NCI-H1436 (cell line): ENCODE measurements at places on chromosomes 6 and 20.

GRCh38 chr6:35190306-35190705 is 23.4 kb upstream of the SCUBE3 start:
- DNase-seq: no peak

GRCh38 chr6:144782634-144783033 is 497.5 kb downstream of the UTRN start:
- DNase-seq: no peak

DNA sequence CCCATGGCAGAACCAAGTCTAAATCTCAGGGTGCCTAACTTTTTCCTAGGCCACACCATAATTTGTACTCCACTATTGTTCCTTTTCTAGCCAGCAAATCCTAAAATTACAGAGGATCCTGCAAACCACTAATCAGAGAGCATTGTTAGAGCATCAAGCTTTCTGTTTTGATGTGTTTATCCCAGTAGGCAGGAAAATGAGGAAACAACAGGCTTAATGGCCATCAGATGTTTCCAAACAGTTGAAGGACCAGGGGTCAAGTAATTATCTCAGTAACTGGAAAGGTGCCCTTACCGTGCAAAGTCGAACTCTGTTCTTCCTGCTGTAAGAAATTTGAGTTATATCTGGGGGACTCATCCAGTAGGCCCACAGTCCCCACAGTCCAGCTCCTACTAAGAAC is 58.7 kb downstream of the RALY start:
- DNase-seq: no peak

DNA sequence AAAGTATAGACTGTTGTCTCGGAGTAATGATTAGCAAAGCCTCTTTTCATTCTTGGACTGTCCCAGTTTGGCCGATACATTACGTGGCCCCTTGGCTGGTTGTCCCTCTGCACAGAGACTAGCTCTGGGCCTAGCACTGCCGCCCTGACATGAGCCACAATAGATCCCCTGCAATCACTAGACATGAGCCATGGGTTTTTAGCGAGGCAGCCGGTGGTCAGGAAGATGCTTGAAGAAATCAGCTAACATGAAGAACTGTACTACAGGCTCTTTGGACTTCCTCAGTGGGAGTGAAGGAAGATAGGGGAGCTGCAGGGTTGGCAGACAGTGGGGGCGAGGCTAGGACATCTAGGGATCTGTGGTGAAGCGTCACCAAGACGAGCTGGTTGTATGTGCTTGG is 11.0 kb downstream of the DUSP22 start:
- DNase-seq: no peak

- DNase-seq: no peak
Observed at GRCh38 chr6:56279331-56280080, 32.1 kb upstream of the COL21A1 start.

- peak; percentile 13 for DNase-seq
Observed at GRCh38 chr6:53651205-53651763, 14.3 kb downstream of the KLHL31 start.

DNA sequence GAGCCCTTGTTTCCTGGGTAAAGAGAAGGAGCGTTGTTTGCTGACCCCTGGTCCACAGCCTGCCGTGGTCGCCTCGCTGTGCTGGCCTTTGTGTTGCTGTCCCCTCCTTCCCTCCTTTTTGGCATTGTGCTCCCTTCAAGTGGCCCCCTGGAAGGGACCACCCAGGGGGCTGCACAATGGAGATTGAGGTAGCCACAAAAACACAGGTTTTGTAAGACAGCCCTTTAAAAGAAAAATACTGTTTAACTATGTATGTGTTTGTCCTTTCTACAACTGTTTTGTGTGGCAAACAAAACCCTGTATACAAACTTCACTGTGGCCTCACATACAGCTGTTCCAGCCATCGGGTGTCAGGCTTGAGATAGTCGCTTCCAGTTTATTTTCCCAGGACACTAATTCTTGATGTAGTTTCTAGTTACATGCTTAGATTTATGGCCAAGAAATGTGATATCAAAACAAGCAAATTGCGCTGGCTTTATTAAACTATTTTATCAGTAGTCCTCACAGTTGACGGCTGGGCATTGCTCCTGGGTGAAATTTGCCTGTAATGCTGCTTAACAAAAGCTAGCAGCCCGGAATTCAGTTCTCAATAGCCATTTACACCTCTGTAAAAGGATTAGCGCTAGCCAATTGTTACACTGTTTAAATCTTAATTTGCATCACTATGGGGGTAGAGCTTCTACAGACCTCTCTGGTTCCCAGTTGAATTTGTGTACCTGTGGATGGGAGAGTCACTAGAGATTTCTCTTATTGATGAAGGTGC is 64.1 kb downstream of the KIZ start:
- peak; percentile 6 for DNase-seq

DNA sequence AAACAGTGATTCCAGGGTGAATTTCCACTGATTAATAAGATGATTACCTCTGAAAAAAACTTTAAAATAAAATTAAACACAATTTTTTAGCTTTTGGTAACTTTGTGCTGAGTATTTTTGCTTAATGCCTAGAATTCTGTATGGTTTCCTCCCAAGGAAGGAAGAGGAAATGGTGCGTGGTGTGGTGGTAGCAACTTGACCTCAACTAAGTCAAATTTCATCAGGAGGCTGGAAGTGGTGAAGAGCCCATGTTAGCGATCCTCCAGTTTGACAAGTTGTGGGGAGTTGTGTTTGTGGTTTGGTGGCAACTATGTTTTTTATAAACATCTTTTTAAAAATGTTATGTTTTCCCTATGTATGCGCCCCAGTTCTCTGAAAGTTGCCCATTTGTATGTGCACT is 5.0 kb upstream of the RTF2 start:
- DNase-seq: no peak

DNA sequence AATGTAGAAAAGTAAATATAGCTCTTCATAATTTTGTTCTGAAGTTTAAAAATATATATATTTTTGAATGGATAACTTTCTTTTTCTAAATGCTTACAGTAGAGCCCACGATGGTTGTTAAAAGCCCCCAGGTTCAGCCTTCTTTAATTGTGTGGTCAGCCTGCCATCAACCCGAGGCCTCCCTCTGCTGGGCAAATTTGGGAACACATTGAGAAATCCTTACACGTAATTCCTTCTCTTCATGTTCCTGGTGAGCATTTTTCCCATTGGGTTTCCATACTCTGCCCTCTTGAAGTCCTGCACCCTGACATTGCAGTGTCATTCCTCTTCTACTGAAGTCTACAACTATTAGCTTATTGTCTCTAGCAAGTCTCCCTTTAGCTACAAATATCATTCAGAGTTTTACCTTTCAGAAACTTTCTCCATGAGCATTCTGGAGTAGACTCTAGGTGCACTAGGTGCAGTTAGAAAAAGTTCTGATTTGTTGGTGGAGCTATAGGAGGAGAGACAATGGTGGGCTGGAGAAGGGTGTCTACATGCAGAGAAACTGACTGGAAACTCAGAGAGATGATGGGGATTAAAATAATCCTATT is 40.6 kb downstream of the TRIM38 start:
- DNase-seq: peak; percentile 17

DNA sequence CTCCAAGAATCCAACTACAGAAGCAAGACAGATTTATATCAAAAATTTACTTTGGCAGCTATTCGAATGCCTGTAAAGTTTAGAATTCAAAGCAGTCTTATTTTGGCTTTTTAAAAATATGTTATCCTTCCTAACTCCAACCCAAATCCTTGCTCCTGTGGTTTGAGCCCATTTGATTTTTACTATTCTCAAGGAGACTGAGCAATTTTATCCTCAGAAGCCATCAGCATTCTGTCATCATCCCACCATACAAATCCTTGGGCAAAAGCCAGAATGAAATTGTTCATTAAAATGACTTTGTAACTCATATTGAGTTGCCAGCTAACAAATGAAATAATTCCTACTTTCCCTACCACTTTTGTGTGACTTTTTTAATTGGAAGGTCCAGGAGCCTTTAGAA is 392.8 kb downstream of the ADGRB3 start:
- DNase-seq: no peak

DNA sequence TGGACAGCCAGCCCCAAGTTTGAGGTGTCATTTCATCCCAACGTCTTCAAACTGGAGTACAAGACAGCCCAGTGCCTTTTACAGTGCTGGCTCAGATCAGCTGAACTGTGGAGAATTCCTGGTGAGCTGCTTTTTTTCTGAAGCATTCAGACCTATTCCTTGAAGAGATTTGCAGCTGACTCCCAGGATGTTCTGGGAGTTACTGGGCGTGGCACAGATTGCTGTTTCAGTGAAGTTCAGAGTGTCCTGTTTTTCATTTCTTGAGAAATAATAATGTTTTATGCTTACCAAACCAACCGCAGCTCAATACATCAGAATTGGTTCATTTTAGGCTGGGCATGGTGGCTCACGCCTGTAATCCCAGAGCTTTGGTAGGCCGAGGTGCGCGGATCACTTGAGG is 33.4 kb upstream of the SRPK1 start:
- no peak for DNase-seq

GRCh38 chr20:36155629-36155971 is 1.1 kb downstream of the EPB41L1 start:
- no peak for DNase-seq

- no peak for DNase-seq
Observed at GRCh38 chr20:61184194-61184593, 67.9 kb upstream of the CDH4 start.

- no peak for DNase-seq
Observed at GRCh38 chr6:11711003-11711983, 67.3 kb downstream of the ADTRP start.

GRCh38 chr20:16664020-16664419 is 65.8 kb upstream of the SNRPB2 start:
- DNase-seq: no peak

DNA sequence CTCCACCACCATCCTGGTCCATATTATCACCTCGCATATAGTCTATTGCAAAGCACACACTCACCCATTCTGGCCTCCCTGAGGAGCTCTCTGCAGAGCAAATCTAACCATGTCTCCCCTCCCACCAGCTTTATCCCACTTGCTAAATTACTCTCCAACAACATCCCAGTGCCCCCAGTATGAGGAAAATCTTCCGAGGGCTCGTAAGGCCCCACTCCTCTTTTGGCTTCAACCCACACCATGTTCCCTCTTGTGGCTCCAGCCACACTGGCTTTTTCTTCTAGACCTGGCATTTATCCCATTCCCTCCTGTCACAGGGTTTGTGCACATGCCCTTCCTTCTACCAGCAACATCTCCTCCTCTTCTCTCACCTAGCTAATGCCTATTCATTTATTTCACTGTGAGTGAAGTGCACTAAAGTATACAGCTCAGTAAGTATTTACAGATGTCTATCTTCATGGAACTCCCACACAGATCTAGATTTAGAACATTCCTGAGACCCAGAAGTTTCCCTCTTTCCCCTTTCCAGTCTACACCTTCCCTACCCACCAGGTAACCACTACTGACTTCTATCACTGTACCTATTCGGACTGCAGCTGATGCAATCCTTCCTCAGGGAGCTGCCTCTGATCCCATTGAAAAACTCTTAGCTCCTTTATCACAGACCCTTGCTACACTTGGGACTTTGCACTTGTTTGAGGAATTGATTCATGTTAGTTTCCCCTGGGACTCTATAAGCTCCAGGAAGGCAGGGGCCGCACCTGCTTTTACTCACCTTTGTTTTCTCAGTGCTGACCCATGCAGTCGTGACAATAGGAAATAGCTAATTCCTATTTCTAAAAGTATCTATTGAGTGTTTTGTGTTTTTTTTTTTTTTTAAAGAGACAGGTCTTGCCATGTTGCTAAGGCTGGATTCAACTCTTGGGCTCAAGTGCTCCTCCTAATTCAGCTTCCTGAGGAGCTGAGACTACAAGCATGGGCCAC is 15.5 kb downstream of the MRPL14 start:
- DNase-seq: no peak

GRCh38 chr20:44002861-44003260 is 88.2 kb downstream of the TOX2 start:
- DNase-seq: no peak

DNA sequence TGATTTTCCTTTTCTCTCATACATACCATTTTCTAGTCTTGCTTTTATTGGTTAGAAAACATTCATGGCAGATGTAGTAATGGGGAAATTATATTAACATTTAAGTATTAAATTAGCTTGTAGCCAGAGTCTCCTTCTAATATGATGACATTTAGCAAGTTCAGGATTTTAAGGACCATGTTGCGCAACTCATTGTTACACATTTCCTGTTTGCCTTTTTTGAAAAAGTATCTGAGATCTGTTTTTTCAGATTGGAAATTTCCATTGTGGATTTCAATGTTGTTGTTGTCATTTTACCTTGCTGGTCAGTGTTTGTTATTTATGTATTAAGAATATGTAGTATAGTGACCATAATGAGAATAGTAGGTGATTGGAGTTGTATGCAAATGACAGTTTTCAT is 38.7 kb downstream of the CDKAL1 start:
- DNase-seq: no peak

- no peak for DNase-seq
Observed at GRCh38 chr6:21984135-21984534, 312.7 kb downstream of the PRL start.

DNA sequence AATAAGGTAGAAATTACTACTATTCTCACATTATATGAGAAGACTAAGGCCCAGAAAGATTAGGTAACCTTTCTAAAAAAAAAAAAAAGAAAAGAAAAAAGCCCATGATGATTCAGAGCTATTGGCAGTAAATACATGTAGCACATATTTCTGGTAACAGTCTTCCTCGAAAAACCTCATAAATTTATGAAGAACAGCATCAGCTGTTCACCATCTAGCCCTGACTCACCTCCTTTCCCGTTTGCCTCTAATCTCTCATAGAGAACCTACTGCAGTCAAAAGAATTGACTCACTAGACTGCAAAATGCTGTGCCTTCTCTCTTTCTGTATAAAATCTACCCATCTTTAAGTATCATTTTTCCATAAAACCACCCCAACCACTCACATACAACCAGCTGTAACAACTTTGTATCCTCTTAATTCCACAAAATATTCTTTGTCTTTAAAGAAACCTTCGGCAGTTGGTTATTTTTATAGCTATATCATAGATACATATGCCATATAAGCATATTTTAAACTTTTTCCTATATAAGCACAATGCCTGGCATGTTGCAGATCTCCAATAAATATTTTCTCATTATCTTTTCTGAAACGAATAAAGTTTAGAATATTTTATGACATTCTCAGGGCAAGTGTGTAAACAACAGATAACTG is 152.7 kb upstream of the ENPP5 start:
- no peak for DNase-seq

GRCh38 chr6:35385457-35386202 is 43.3 kb downstream of the PPARD start:
- DNase-seq: no peak

DNA sequence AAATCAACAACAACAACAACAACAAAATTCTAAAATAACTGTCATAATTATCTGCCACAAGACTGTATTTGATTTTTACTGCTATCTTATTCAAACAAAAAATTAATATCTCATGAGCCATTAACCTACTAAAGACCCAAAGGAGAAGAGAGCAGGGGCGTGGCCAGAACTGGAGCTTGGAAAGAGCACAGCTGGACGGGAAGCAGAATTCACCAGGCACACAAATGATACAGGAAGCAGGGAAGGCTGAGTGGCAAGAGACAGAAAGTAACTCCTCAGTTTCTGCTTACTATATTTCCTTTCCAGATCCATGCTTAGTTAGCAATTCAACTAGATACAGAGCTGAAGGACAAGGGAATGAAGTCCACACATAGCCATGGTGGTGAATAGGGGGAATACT is 54.4 kb downstream of the FKBP5 start:
- DNase-seq: no peak

GRCh38 chr20:11492386-11492785 is 425.3 kb upstream of the BTBD3 start:
- DNase-seq: no peak
